Neural progenitor cell (in vitro differentiated cells): ENCODE measurements at places on chromosomes 7 and 10.

- DNase-seq: no peak
Observed at GRCh38 chr7:18778594-18778993, 283.0 kb downstream of the HDAC9 start.

GRCh38 chr7:38123494-38123893, 54.6 kb upstream of the STARD3NL start:
- DNase-seq: no peak

DNA sequence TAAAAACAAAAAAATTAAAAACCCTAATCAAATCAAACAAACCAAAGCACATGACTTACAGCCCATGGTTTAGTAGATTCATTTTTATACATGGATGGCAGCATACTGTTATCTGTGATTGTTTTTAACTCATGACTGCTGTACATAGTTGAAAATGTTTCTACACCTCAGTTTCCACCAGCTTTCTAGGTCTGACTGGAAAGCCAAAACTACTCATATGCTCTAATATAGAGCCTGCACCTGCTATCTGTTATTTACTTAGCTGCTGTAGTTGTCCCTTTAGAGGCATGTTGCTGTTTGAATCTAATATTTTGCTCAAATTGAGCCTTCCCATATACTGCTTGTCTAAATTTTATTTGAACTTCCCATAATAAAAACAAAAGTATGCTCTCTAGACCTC, 289.9 kb upstream of the LRRN3 start:
- DNase-seq: no peak

GRCh38 chr7:151987748-151988529, 31.7 kb downstream of the GALNTL5 start:
- DNase-seq: peak; percentile 26

DNA sequence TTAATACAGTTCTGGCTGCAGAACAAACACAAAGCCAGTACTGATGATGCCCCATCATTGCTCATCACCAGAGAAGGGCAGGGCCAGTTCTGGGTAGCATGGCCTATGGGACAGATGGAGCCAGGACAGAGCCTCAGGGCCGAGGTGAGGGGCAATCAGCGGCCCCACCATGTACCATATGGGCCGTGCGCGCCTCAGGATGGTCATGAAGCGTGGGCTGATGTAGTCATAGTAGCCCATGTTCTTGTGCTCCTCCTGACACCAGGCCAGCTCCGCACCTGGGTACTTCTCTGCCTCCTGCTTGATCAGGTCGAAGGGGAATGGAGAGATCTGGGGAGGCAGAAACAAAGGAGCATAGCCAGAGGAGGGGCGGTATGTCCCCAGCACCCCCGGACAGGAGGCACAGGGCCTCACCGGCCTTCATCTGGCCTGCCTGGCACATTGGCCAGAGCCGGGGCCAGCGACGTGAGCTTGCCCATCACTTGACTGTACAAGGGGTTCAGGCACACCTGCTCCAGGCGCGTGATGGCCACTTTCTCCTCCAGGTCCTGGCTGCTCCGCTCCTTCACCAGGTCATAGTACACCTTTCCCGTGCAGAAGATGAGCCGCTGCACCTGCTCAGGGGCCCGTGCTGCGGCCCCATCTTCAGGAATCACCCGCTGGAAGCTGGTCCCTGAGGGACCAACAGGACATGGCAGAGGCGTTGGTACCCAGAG, 26.1 kb downstream of the OGDHL start:
- DNase-seq: no peak

DNA sequence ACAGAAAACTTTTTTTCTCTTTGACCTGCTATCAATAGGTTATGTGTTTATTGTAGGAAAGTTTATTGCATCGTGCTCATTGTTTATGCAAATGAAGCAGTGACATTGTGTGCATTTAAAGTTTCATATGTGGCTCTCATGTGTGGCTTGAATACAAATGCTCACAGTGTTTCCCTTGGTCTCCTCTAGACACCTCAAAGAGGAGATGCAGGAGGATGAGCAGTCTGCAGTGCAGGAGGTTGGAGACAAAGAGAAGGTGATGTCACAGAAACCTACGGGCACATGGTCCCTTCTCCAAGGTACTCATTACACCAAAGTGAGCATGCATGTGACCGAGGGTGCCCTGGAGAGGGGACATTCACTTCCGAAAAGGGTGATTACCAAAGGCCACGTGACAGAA, 430.2 kb downstream of the INHBA start:
- DNase-seq: no peak
